ENCODE measurements at places on chromosomes 6 and 20. TPM values are rescaled to one million over a fixed set of nuclear protein-coding genes. Genes with fewer than 3 reads are reported as not detected.

DNA sequence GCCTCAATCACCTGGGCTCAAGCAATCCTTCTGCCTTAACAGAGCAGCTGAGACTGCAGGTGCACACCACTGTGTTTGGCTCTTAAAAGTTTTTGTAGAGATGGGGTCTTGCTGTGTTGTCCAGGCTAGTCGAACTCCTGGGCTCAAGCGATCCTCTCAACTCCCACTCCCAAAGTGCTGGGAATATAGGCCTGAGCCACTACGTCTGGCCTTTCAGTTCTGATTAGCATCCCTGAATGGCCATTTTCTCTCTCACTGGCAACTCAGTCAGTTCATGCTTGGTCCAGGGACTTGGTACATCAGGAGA, 28.5 kb downstream of the DNMT3B start:
- no peak for DNase-seq

GRCh38 chr20:24672886-24673677, 203.7 kb downstream of the SYNDIG1 start:
- DNase-seq, result no peak

GRCh38 chr6:161001421-161001820, 9.9 kb downstream of the MAP3K4 start:
- DNase-seq, result no peak

- DNase-seq, result peak; percentile 86
These were observed 338.1 kb downstream of the SYNE1 start for GRCh38 chr6:152298848-152299735.

- no peak for DNase-seq
These were observed 216.1 kb upstream of the SGK1 start for GRCh38 chr6:134533991-134534390.

- DNase-seq, result no peak
These were observed 1.6 kb upstream of the DDAH2 start for GRCh38 chr6:31730631-31731086.

DNA sequence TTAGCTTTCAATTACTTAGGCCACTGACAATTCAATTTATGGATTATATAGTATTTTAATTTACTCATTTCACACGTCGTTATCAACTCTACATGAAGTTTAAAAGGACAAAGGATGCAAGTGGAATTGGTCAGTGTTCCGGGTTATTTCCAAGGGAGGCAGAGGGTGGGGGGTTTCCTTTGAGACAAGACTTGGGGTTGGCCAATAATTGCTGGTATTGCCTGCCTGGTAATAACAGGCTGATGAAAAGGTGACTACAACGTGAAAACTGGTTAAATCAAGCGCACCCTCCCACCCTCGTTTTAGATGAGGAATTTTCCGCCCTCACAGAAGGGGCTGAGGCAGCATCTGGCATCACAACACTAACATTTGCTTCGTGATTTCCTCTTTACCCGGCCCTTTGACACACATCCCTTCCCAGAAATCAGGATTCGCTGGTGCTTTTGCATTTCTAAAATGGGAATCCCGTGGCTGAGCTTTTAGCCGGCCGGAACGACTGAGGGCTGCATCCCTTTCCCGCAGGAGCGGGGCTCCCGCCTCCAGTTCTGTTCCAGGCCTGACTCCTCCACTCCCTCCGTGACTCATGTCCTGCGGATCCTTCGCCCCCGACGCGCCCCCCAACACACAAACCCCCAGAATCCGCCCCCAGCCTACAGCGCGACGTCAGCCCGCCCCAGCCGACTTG, 999 bp upstream of the PIM1 start:
- peak; percentile 44 for DNase-seq

DNA sequence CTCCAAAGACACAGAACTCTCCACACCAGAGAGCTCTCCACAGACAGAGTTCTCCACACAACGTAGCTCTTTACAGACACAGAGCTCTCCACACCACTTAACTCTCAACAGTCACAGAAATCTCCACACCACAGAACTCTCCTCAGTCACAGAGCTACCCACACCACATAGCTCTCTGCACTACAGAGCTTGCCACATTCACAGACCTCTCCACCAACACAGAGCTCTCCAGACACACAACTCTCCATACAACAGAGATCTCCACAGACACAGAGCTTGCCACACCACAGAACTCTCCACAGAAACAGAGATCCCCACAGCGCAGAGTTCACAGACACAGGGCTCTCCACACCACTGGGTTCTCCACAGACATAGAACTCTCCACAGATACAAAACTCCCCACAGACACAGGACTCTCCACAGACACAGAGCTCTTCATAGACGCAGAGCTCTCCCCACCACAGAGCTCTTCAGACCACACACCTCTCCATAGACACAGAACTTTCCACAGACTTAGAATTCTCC, 52.5 kb downstream of the ERMARD start:
- no peak for DNase-seq

DNA sequence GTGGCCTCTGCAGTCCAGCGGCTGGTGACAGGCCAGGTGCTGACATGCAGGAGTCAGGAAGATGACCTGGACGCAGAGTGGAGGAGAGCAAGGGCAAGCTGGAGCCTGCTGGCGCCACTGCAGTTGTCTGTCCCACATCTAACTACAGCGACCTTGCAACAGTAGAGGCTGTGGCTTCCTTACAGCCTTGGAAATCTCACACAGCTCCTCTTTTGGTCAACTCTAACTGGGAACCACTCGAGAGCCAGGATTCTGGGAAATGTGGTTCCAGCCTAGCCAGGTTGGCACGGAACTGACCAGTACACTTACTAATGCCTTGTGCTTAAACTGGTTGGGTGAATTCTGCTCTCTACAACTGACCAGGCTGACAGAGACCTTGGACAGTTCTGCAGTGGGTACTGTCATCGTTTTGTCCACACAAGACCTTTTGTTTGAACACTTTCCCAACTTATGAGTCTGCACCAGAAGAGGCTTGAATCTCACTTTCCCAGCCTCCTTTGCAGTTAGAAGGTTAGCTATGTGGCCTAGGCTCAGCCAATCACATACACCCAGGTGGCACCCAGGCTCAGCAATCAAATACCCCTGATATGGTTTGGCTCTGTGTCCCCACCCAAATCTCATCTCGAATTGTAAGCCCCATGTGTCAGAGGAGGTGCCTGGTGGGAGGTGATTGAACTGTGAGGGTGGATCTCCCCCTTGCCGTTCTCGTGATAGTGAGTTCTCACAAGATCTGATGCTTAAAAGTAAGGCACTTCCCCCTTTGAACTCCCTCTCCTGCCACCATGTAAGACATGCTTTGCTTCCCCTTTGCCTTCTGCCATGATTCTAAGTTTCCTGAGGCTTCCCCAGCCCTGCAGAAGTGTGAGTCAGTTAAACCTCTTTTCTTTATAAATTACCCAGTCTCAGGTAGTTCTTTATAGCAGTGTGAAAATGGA, 153.5 kb downstream of the ZMYND8 start:
- peak; percentile 52 for DNase-seq

The MLN gene
- not detected for total RNA-seq

The SLC17A1 gene
- total RNA-seq, result not detected

Data from Karpas-422 (cell line).